ENCODE measurements at places on chromosomes 3 and 15. TPM values are rescaled to one million over a fixed set of nuclear protein-coding genes. Genes with fewer than 3 reads are reported as not detected.

- DNase-seq: peak; percentile 54
These were observed 13.8 kb downstream of the THBS1 start for GRCh38 chr15:39594446-39595337.

DNA sequence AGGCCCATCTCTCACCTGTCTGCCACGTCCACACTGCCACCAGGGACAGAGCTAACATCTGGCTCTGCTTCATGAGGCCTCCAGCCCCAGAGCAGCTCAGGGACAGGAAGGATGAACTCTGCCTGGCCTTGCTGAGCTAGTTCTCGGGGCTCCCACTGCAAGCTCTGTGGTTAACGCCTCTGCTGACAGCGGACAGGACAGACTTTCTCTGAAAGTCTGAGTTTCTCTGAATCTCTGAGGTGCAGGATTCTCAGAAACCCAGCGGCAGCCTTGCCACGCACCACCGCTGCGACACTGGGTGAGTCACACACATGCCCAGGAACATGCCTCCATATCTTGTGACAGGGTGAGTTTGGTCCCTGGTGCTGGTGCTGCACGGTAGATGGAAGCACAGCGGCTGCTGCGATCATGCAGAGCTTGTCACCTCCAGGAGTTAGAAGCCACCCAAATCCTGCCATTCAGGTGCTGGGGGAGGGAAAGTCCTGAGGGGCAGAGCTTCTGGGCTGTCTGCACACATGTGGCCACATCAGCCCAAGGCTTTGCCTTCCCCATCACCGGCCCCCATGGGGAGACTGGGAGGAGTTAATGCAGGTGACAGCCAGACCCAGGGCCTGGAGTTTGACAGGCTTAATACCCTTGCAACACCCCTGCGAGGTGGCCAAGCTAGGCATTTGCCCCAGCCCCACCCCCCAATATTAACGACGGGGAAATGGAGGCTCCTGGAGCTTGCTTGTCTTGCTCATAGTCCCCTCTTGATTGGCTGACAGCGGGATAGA is 267.0 kb downstream of the PLCL2 start:
- DNase-seq: no peak

DNA sequence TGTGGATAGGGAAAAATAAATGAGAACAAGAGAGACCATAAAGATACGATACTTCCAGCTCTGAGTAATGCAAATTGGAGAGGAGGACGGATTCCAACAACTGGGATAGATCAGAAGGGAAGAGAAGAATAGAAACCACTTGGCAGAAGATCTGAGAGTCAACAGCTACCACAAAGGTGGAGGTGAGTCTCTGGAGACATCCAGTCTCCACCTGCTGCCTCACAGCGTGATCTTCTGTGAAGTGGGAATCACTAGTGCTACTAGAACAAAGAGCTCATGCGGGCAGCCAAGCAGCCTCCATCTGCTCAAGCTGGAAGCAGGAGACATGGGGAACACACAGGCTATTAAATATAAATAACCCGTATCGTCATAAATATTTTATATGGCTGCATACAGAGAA is 558.5 kb upstream of the CFAP20DC start:
- DNase-seq: no peak

Gene TUSC7
- total RNA-seq: not detected

DNA sequence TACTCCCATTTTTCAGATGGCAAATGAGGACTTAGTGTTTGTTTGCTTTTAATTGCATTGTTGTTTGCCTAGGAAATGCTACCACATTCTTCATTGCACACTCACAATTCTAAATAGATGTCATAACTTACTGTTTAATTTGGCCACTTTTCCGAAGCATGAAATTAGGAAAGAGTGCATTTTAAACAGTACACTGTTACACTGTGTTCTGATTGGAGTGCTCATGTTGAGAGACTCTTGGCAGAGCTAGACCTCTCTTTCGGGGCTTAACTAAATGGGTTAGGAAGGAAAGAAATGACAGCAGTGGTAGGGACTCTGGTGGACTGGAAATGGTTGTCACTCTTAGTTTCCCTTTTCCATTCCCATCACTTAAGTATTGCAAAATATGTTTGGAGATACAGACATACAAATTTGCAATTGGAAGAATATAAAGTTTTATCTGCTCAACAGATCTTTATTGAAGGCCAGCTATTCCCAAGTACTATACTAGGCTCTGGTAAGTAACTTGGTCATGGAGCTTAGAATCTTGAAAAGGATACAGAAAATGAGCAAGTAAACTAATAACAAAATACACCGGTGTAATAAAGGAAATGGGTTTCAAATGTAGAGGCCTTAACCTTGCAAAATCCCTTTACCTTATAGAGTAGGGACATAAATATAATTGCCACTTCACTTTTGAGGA is 90.2 kb downstream of the DCUN1D1 start:
- DNase-seq: no peak

- DNase-seq: no peak
These were observed 522.2 kb downstream of the ROBO2 start for GRCh38 chr3:77562089-77562488.

DNA sequence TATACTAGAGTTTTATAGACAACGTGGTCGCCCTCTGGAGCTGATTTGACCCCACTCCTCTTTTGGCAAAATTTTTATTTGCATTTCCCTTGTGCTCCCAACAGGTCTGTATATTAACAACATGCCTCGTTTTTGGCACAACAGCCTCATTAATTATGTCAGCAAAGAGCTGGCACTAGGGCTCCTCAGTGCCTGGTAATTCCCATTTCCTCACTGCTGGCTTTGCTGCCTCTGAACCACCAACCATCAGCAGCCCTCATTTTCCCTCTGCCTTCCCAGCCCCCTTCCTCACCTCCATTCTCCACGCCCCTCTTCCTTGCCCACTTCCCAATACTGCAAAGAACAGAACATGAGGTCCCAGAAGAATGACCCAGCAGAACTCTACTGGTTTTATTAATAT is 204.8 kb downstream of the ABHD5 start:
- no peak for DNase-seq

GRCh38 chr15:40693904-40694687 is 878 bp upstream of the RAD51 start:
- DNase-seq: no peak

Gene GOLGA6L7
- total RNA-seq: not detected

GRCh38 chr3:189286188-189286587 is 114.4 kb downstream of the TPRG1 start:
- DNase-seq: no peak

DNA sequence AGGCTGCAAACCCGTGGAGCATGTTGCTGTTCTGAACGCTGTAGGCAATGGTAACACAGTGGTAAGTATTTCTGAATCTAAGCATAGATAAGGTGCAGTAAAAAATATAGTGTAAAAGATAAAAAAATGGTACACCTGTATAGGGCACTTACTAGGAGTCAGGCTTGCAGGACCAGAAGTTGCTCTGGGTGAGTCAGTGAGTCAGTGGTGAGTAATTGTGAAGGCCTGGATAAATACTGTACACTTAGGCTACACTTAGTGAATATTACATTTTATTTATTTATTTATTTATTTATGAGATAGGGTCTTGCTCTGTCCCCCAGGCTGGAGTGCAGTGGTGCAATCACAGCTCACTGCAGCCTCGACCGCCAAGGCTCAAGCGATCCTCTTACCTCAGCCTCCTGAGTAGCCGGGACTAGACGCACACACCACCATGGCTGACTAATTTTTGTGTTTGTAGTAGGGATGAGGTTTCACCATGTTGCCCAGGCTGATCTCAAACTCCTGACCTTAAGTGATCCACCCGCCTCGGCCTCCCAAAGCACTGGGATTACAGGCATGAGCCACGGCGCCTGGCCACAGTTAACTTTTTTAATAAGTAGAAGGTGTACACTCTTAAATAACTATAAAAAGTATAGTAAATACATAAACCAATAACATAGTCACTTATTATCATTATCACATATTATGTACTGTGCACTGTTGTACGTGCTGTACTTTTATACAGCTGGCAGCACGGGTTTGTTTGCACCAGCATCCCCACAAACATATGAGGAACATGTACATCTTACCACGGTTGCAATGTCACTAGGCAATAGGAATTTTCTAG is 155.1 kb downstream of the IGF1R start:
- peak; percentile 44 for DNase-seq

Data from dermis blood vessel endothelial cell (primary cell).